ENCODE measurements at places on chromosomes 6 and 20.

DNA sequence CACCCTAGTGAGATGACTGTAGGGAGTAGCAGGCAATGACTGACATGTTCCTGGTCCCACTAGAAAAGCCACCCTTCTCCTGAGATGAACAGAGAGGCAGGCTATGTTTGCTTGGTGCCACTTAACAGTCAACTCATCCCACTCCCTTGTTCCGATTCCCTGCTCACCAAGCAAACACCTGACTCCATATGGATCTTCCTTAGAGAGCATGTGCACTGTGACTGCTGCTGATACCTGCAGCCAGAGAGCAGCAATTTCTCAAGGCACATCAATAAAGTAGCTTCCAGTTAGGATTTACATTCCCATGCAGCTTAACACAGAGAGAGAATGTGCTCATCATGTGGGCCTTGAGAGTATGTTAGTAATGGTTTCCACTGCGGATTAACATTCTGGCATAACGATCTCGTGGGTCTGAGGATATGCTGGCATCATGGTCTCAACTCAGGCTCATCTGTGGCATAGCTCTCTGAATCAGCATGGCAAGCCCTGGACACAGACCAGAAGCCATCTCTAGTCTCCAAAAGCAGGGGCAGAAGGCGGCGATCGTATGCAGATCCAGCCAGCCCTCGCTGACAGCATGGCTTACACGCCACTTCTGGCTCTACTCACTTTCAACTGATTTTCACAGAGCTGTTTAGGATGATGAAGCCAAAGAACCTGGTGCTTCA lies 43.9 kb downstream of the ATXN1 start:
- no peak for DNase-seq

- DNase-seq = no peak
Measured at GRCh38 chr6:134266776-134267175, 51.1 kb downstream of the SGK1 start.

- DNase-seq = no peak
Measured at GRCh38 chr20:45344168-45344860, 3.9 kb downstream of the SDC4 start.

GRCh38 chr6:39879535-39879934 lies 54.7 kb downstream of the MOCS1 start:
- DNase-seq = no peak

DNA sequence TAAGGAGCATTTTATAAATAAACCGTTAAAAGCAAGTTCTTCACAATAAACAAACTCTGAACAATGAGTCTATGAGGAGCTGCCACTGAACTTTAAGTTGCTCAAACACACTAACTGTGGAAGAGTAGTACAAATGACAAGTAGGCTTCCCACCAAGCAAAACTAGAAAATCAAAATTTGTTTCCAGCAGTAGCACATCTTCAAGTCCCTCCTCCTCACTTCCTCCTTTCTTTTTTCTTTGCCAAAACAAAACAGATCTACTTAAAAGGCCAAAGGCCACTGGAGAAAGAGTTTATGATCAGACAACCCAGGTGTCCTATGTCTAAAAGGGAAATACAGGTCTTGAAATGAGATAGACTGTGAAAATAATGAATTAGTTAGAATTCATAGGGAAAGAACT lies 17.1 kb upstream of the FAM135A start:
- DNase-seq = no peak

GRCh38 chr6:121590916-121591315 lies 155.5 kb downstream of the GJA1 start:
- no peak for DNase-seq

All from GM12864 (cell line).